ENCODE measurements at places on chromosomes 11 and 22.

- DNase-seq, result no peak
Observed at GRCh38 chr22:20028855-20029549, 8.1 kb downstream of the TANGO2 start.

DNA sequence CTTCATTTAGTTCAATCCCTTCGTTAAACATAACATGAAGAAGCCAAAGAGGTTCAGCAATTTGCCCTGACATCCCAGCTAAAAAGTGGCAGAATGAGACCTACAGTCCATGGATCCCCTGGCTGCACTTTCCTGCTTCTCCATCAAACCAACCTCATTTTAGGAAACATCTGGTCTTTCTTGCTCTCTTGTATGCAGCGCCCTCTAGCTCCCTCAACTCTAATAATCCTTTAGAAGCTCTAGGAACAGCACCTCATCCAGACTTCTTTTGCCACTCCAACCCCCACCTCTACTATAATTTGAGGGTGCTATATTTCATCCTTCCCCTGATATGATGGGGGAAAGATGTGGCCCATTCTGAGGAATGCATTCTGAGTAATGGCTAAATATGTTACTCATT, 7.4 kb downstream of the CNTF start:
- no peak for DNase-seq

DNA sequence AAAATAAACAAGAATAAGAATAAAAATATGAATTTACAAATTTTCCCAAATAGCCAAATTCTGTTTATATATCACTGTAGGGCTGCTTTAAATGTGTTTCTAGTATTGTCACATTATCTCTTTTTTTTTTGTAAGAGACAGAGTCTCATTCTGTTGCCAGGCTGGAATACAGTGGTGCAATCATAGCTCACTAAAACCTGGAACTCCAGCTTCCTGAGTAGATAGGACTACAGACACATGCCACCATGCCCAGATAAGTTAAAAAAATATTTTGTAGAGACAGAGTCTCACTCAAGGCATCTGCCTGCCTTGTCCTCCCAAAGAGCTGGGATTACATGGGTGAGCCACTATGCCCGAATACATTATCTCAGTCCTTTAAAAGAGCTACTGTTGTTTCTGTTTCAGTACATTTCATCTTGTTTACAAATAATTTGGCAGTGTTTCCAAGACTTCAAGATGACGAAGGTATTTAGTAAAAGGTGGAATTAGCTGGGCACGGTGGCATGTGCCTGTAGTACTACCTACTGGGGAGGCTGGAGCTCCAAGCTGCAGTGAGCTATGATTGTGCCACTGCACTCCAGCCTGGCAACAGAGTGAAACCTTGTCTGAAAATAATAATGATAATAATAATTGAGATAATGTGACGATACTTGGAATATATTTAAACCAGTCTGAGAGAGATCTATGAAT, 6.0 kb downstream of the FOLH1 start:
- DNase-seq, result no peak

GRCh38 chr11:2691355-2691761, 8.4 kb downstream of the KCNQ1OT1 start:
- no peak for DNase-seq

- no peak for DNase-seq
Observed at GRCh38 chr22:25760848-25761595, 19.0 kb downstream of the MYO18B start.

- no peak for DNase-seq
Observed at GRCh38 chr11:33258631-33259205, 1.5 kb downstream of the HIPK3 start.

DNA sequence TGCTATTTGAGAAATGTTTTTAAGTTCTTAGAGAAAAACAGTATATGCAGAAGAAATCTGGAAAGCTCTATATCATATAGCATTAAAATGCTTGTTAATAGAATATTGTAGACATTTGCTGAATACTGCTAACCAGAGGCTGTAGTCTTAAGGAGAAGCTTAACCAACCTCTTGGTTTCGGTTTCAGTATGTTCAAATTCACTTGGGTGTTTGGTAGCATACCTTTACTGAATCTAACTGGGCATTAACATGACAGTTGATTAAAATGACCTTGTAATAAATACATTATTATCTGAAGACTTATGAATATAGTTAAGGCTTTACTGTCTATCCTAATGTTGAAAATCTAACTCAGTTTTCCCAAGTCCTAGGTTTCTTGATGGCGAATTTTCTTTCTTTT, 5.4 kb downstream of the PCF11 start:
- no peak for DNase-seq

Data from stimulated activated CD4-positive, alpha-beta T cell treated with anti-CD3 and anti-CD28 coated beads, Interleukin-1b, Interleukin-23, amount 100 ng/mL, for 24 hours (primary cell).